ENCODE measurements at places on chromosomes 1 and 21.

GRCh38 chr1:217895841-217896240 is 264.7 kb downstream of the SPATA17 start:
- DNase-seq, result no peak
- no peak overlapping the region for H3K27ac ChIP-seq
- H3K4me3 ChIP-seq, result no peak overlapping the region
- H3K36me3 ChIP-seq, result peaks cover 1% of the 10 kb centered on the region

GRCh38 chr1:234218078-234218477 is 155.2 kb upstream of the COA6 start:
- H3K27ac ChIP-seq, result no peak overlapping the region
- no peak for DNase-seq
- H3K4me3 ChIP-seq, result no peak overlapping the region

DNA sequence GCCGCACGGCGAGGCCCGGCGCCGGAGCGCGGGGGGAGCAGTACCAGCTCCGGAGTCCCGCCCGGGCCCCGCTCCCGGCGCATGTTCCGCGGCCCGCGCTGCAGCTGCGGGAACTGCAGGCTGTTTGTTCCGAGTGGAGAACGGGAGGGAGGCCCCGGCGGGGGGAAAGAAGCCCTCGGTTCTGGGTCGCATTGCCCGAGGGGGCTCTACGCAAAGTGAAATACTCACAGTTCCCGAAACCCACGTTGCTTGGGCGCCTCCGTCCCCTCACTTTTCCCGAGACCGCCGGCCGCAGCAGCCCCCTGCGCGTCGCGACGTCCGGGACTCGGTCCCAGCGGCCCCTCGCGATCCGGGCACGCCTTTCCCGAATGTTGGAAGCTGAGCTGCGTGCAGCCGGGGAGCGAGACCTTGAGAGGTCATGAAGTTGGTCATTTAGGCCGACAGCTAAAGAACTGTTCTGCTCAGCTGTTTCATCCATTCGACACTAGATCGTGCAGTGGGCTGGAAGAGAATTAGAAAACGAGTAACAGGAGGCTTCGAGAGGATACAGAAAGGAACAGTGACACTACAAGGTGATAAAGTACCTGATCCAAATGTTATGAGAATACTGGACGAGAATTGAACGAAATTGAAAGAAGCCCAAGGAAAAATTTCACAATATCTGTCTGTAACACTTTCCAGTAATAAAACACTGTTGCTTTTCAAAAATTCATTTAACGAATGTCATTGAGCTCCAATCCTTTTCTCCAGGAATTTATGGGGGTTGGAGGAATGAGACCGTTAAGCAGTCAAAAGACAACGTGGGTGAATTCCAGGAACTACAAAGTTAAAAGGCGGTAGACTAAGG is 657 bp upstream of the LIN9 start:
- DNase-seq, result no peak
- peaks cover 9% of the 10 kb centered on the region for H3K4me1 ChIP-seq
- H3K27ac ChIP-seq, result peak overlapping the region; percentile 67
- no peaks in the 10 kb centered on the region for H3K36me3 ChIP-seq
- H3K27me3 ChIP-seq, result peaks cover 13% of the 10 kb centered on the region

DNA sequence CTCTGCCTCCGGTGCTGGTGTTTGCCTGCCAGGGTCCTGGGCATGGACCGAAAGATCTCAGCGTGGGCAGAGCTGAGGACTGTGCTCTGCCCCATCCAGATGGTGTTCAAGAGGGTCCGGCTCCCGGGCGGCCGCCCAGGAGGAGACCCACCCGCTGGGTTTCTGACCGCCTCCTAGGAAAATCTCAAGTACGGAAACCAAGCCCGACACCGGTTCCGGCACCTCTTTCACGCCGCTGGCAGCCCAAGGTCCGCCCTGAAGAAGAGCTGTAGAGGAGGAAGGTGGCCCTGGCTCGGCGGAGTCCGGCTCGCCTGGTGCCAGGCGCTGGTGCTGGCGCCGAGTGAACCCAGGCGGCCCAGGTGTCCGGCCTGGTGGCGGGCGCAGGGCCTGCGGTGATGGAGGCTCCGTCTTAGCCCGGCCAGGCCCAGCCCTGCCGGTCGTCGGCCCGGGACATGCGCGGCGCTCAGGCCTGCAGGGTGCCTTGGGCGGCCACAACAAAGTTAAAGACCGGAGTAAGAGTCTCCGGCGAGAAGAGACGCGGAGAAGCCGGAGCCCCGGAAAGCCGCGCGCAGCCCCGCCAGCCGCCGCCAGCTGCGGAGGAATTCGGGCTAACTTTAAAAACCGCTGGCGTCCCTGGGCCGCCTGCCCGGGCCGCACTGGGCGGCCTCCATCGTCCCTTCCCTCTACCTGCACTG is 1.5 kb downstream of the GRIK3 start:
- H3K27ac ChIP-seq, result no peak overlapping the region
- H3K4me3 ChIP-seq, result no peak overlapping the region
- H3K36me3 ChIP-seq, result peaks cover 4% of the 10 kb centered on the region
- no peak for DNase-seq
- no peaks in the 10 kb centered on the region for H3K4me1 ChIP-seq
- peaks cover 18% of the 10 kb centered on the region for H3K27me3 ChIP-seq

GRCh38 chr1:24526940-24527542 is 24.4 kb downstream of the RCAN3 start:
- peak; percentile 17 for DNase-seq
- no peaks in the 10 kb centered on the region for H3K4me1 ChIP-seq
- H3K4me3 ChIP-seq, result no peak overlapping the region
- no peaks in the 10 kb centered on the region for H3K36me3 ChIP-seq

- peaks cover 19% of the 10 kb centered on the region for H3K36me3 ChIP-seq
- peak overlapping the region; percentile 87 for H3K4me3 ChIP-seq
These were observed 23.9 kb downstream of the SLC2A1 start for GRCh38 chr1:42934541-42935312.

DNA sequence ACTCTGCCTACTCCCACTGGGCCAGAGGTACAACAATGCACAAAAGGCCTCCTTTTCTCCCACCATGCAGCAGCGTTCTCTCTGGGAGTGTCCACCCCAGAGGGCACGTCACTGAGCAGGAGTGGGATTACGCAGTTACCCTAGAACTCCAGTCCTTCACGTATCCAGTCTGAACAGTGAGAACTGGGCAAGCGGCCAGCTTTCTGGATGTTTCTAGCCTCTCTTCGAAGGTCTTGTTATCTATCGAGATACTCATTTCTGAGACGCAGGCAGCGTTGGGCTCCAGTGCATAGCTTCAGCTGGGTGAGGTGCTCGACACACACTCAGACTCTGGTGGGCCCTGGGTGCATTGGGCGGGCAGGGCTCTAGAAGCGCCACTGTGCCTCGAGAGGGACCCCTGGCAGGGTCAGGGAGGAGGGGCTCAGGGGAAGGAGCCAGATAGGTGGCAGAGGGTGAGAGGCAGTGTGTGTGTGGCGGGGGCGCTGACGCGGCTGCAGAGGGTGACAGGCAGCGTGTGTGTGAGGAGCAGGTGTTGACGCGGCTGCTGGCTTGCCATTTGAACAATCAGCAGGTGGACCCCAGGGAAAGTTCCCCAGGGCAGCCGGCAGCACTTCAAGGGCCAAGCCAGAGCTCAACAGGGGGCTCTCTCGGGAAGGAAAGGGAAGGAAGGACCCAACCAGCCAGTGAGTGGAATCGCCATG is 27.9 kb downstream of the PRDM15 start:
- no peak overlapping the region for H3K4me3 ChIP-seq
- no peak for DNase-seq
- H3K4me1 ChIP-seq, result no peaks in the 10 kb centered on the region
- no peak overlapping the region for H3K27ac ChIP-seq
- peaks cover 18% of the 10 kb centered on the region for H3K36me3 ChIP-seq

- H3K27ac ChIP-seq, result no peak overlapping the region
- H3K27me3 ChIP-seq, result peaks cover under 1% of the 10 kb centered on the region
- no peaks in the 10 kb centered on the region for H3K4me1 ChIP-seq
- H3K4me3 ChIP-seq, result no peak overlapping the region
These were observed 62.4 kb upstream of the TIAM1 start for GRCh38 chr21:31406510-31406909.

DNA sequence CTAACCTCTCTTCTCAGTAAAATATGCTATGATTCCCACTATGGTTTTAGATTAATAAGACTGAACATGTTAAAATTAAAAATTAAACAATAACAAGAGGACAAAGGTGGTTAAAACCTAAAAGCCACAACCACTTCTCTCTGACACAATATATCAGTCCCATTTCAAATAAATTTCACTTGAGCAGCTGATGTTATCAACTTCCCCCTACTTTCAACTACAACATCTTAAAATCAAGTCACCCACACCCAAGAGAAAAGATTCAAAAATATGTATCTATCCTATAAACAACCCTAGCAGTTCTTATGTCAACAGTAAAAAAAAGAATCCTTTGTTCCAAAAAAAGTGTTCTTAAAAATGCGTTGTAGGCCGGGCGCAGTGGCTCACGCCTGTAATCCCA is 7.5 kb downstream of the PUM1 start:
- H3K36me3 ChIP-seq, result peaks cover 19% of the 10 kb centered on the region
- DNase-seq, result no peak
- H3K27ac ChIP-seq, result peak overlapping the region; percentile 36
- peak overlapping the region; percentile 0 for H3K4me3 ChIP-seq
- H3K27me3 ChIP-seq, result no peaks in the 10 kb centered on the region
- H3K4me1 ChIP-seq, result peaks cover 62% of the 10 kb centered on the region

GRCh38 chr1:96473791-96474434 is 247.7 kb upstream of the PTBP2 start:
- no peak overlapping the region for H3K27ac ChIP-seq
- H3K4me1 ChIP-seq, result no peaks in the 10 kb centered on the region
- no peak overlapping the region for H3K4me3 ChIP-seq
- peaks cover 3% of the 10 kb centered on the region for H3K27me3 ChIP-seq
- no peak for DNase-seq
- H3K36me3 ChIP-seq, result no peaks in the 10 kb centered on the region

DNA sequence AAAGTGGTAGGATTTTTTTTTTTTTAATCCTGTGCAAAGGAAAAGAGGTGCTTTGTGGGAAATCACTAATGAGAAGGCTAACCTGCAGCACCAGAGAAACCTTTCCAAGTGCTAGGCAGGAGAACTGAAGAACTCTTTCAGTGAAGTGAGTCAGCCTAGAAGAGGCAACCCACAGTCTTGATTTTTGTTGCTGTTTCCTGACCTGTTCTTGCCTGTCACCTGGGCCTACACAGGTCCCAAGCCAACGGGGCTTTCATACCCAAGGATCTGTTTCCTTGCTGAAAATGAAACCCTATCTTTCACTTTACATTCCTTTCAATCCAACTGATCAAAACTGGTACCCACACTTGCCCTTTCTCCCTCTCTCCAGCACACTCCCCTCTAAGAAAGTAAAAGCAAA is 7.1 kb upstream of the IKBKE start:
- no peaks in the 10 kb centered on the region for H3K4me1 ChIP-seq
- DNase-seq, result no peak
- H3K4me3 ChIP-seq, result no peak overlapping the region

DNA sequence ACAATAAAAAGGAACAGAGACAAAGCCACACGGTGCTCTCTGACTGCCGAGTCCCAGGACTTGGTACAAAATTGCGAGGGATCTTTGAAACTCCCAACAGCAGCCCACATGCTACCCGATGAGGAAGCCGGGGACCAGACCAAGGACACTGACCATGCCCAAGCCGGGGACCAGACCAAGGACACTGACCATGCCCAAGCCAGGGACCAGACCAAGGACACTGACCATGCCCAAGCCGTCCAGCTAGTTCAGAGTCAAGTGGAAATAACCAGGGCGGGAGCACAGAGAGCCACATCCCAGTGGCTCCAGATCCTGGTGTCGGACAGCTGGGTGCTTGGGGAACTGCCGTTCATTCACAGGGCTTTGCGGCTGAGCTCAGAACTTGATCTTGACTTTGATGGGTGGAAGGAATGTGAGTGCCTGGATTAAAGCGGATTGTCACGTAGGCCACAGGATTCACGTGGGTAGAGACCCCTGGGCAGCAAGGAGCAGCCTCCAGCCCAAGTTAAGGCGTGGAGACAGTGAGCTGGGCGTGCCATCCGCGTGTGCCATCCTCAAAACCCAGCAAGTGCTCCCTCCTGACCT is 16.5 kb upstream of the TRAPPC10 start:
- H3K4me1 ChIP-seq, result no peaks in the 10 kb centered on the region
- no peak overlapping the region for H3K27ac ChIP-seq
- peaks cover 2% of the 10 kb centered on the region for H3K27me3 ChIP-seq
- DNase-seq, result no peak
- no peaks in the 10 kb centered on the region for H3K36me3 ChIP-seq
- H3K4me3 ChIP-seq, result no peak overlapping the region

DNA sequence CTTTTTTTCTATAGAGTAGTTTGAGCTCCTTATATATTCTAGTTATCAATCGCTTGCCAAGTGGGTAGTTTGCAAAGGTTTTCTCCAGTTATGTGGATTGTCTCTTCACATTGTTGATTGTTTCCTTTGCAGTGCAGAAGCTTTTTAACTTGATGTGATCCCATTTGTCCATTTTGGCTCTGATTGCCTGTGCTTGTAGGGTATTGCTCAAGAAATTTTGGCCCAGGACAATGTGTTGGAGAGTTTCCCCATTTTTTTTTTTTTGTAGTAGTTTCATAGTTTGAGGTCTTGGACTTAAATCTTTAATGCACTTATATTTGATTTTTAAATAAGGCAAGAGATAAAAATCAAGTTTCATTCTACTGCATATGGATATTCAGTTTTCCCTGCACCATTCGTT is 774.8 kb upstream of the ADAMTS5 start:
- no peak for DNase-seq
- no peaks in the 10 kb centered on the region for H3K27me3 ChIP-seq
- no peaks in the 10 kb centered on the region for H3K4me1 ChIP-seq
- H3K36me3 ChIP-seq, result no peaks in the 10 kb centered on the region
- H3K4me3 ChIP-seq, result no peak overlapping the region

GRCh38 chr21:16076465-16076864 is 346.7 kb downstream of the USP25 start:
- no peaks in the 10 kb centered on the region for H3K4me1 ChIP-seq
- DNase-seq, result no peak
- H3K27me3 ChIP-seq, result no peaks in the 10 kb centered on the region
- no peaks in the 10 kb centered on the region for H3K36me3 ChIP-seq
